Mesenteric fat pad (tissue), 1 donor: ENCODE measurements at places on chromosomes 12 and 14.
A peak's percentile ranks its signal among the peaks of the same experiment; 100 is the strongest.

DNA sequence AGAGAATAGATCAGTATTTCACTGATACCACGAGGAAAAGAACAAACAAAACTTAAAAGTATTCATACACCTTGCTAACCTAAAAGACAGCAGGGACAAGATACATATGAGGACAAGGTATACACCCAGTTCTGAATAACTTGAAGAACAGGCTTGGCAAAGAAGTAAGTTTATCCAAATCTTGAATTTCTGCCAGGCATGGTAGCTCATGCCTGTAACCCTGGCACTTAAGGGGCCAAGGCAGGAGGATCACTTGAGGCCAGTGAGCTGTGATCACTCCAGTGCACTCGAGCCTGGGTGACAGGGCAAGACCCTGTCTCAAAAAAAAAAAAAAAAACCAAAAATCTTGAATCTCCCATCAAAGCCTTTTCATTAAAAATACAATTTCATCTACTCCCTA is 25.0 kb downstream of the EIF2S1 start:
- no peak for DNase-seq

- no peak for DNase-seq
Measured at GRCh38 chr14:33717866-33718265, 233.0 kb downstream of the EGLN3 start.

DNA sequence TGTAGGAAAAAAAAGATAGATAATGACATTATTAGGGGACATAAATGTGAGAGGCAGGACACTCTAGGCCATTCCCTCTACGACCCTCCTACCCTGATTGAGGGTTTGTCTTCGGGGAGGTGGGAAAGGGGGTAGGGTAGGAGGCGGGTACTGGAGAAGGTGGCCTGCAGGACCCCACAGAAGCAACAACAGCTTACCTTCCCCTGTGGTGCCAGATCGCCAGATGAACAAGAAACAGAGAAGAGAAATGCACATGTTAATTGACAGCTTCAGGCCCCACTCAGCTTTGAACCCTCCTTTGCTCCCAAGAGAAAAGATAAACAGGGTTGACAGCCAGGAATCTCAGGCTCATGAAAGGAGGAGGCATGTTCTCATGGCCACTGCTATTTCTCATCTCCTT is 4.8 kb downstream of the PHB2 start:
- DNase-seq: no peak

DNA sequence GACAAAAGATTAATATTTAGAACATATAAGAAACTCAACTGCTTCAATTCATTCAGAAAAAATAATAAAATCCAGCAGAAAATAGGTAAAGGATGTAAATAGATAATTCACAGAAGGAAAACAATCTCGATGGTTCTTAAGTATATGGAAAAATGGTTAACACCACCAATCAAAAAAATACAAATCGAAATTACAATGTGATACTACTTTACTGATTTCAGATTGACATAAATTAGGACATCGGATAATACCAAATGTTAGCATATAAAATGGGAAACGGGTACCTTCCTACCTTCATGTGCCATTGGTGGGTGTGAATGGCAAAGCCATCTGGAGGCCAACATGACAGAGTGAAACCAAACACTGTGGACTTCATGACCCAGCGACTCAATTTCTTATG is 1.6 kb upstream of the PPP4R4 start:
- no peak for DNase-seq

DNA sequence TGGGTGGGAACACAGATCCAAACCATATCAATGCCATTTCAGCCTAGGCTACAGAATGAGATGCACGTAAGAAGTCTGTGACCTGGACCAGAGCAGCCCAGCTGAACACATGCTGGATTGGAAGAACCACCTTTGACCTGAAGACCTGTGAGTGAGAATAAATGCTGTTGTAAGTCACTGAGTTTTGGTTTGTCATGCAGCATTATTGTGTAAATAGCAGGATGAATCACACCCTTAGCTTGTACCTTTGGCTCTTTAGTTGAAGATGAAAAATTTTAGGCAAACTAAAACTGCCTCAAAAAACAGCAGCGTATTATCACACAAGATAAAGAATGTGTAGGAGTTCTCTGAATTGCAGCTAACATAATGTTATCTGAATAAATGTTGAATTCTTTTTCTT is 199.4 kb upstream of the LRIG3 start:
- DNase-seq: no peak

DNA sequence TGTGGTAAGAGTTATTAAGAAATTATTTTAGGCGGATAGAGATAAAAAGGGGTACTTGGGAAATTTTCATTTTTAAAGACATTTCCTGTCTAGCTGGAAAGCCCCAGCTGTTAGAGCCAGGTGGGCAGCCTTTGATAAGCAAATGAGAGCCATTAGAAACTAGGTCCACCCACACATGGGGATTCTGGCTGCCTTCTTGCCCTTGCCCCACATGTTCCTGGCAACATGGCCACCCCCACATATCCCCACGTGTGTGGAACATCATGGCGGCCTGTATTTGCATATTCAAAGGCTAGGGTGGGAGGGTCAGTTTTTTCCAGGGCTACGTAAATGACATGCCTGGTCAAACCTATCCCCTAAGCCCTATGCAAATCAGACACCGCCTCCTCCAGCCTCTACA is 1382.1 kb downstream of the AACS start:
- DNase-seq: no peak

DNA sequence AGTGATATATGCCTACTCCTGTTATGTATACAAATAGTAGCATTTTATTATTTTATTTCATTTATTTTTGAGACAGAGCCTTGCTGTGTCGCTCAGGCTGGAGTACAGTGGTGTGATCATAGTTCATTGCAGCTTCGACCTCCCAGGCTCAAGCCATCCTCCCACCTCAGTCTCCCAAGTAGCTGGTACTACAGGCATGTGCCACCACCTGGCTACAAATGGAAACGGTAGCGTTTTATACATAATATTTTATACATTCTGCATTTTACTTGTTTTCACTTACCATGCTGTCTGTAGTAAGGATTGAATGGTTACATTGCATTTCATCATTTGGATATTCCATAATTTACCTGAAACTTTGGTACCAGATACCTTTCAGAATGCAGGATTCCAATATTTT is 14.1 kb downstream of the C1R start:
- DNase-seq: no peak

DNA sequence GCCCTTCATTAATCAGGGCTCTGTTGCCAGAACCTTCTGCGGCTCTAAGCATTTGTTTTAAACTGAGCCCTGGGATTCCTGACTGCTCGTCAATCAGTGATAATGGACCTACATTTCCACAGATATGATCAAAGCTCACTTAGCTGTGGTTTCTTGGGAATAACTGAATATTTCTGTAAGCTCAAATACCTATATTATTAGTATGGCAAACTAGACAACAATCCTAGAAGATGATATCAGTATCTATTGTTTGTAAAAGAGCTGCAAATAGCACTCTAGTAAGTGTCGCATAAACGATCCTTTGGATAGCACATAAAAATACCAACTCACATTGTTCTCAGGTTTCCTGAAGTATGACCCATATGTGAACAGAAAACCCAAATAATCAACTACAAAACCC is 150.4 kb downstream of the PPM1H start:
- no peak for DNase-seq

- DNase-seq: no peak
Measured at GRCh38 chr14:100102156-100102785, 37.0 kb downstream of the EVL start.

DNA sequence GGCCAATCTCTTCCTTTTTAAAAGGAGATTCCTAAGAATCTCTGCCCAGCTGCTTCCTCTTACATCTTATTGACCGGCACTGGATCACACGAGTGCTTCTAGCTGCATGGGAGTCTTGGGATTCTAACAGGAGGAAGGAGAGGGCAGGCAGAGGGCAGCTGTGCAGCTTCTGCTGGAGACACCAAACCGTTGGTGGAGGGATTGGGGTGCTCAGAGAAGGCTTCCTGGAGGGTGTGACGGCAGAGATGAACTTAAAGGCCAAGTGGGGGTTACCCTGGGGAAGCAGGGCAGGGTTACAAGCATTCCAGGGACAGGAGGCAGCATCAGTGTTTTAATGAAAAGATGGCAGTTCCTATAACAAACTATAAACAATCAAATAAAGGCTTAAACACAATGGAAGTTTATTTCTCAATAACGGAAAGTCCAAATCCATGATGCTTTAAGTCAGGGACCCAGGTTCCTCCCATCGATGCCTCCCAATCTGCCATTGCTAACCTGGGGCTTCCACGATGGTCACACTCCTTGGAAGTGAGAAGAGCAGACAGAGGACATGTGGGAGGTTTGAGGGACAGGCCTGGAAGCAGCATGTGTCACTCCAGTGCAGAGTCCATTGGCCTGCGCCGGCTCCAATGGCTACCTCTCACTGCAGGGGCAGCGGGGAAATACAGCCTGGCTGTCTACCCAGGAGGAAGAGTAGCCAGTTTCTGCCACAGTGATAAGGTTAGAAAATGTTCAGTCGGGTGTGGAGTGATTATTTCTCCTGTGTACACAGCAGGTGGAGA is 53.1 kb upstream of the DDX11 start:
- peak; percentile 73 for DNase-seq

- no peak for DNase-seq
Measured at GRCh38 chr12:6970096-6970527, 352 bp downstream of the PHB2 start.

- no peak for DNase-seq
Measured at GRCh38 chr14:30387871-30388270, 171.1 kb upstream of the G2E3 start.

DNA sequence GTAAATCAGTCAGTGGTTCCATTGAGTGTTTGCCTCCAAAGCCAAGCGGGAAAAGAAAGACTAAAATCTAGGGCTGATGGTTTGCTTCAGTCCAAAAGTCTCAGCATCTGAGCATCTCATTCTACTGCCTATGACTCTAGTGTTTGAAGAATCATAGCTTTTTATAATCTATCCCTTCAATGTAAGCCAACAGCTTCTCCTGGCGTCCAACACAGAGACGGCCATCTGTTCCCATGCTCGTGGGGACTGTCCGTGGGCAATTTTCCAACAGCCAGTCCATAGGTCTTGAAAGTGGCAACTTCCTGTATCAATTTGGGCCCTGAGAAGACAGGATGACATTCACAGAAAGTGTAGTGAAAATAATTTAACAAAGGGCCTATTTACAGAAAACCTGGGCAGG is 544.4 kb upstream of the TMEM132C start:
- no peak for DNase-seq

DNA sequence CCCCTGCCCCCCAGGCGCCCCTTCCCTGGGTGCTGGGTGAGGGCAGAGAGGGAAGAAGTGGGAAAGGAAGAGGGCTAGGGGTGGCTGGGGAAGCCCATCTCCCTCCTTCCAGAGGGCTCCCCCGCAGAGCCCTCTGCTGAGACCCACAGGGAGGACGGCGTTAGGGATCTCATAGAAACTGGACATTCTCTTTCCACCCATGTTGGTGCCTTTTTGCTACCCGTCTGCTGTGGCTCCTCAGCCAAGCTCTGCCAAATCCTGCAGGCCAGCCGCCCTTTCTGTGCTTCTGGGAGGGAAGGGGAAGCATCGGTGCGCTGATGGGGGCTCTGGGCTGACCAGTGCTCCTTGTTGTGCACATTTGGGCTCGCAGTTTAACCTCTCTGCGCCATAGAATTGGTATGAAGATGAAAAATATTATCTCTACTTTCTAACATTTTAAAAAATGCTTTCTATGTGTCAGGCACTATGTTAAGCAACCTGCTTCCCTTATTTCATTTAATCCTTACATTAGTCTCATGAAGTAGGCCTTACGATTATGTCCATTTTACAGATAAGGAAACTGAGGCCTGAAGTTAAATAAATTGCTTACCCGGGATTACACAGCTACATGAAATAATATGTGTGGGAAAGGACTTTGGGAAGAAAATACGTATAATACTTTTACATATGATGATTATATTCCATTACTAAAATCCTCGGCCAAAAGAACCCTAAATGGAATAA is 981 bp downstream of the SLC48A1 start:
- DNase-seq: no peak

- no peak for DNase-seq
Measured at GRCh38 chr12:23049180-23049579, 424.2 kb downstream of the ETNK1 start.

GRCh38 chr12:3795492-3796133 is 42.7 kb upstream of the CRACR2A start:
- DNase-seq: no peak

DNA sequence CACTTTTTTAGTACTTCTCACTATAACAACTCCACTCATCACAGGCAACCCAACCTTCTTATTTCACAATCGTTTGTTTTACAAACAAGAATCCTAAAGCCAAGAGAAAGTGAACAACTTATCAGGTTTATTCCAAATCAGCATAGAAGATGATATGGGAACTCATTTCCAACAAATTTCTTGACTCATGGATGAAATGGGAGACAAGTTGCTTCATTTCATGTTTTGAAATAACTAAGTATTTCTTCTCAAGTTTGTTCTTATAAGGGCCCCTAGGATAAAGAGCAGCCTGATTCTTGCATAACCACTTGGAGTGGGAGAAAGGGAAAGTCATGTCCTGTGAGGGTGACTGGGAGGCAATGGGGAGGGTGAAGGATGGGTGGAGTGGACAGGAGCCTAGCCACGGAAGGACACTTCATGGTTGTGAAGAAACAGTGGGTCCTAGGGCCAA is 168.3 kb downstream of the DUSP6 start:
- no peak for DNase-seq
